Eye (tissue), 1 donor: ENCODE measurements at places on chromosomes 5 and 9.

DNA sequence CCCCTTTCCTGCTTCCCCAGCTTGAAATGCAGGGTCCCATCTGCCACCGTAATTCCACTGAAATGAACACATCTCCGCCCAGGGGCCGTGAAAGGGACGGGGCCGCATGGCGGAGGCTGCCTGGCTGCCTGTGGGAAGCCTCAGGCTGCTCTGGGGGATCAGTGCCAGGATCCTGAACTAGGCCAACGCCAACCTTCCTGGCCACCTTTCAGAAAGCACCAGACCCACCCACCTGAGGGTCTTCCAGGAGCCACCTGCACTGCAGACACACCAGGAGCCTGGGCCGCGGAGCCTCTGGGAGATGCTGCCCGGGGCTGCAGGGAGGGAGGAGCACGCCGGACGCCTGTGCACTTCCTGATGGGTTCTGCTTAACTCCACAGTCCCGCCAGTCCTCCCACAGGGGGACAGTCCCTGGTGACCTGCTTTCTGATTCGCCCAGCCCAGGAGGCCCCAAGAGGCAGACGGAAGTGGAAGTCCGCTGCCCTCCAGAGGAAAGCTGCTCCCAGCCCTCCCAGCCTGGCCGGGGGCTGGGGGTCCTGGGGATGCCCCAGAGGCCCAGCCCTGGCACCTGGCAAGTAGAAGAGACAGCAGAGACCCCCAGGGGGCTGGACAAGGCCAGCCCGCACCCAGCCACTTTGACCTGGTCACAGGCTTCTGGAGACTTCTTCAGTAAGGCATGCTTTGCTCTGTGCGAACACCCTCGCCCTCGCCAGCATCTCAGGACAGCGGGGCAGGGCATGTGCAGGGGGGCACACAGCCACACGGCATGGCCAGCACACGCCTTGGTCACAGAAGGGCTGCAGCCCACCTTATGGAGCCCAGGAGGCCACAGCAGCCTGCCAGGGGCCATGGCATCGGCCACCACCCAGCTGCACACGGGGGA, at the start of gene CARD9:
Gene CARD9, minus strand, starts transcription at position 370 of the 883 bp plus-strand sequence. CDS start 1,591 bp downstream, outside the sequence.
- peak; percentile 74 for DNase-seq

DNA sequence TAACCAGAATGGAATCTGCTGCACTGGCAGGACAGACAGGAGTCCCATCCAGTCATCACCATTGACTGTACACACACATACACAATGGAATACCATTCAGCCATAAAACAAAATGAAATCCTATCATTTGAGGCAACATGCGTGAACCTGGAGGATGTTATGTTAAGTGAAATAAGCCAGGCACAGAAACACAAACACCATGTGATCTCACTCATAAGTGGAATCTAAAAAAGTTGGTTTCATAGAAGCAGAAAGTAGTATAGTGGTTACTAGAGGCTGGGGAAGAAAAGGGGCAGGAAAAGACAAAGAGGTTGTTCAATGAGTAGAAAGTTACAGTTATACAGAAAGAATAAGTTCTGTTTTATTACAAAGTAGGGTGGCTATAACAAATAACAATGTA, 884.0 kb upstream of the ACO1 start:
- no peak for DNase-seq

DNA sequence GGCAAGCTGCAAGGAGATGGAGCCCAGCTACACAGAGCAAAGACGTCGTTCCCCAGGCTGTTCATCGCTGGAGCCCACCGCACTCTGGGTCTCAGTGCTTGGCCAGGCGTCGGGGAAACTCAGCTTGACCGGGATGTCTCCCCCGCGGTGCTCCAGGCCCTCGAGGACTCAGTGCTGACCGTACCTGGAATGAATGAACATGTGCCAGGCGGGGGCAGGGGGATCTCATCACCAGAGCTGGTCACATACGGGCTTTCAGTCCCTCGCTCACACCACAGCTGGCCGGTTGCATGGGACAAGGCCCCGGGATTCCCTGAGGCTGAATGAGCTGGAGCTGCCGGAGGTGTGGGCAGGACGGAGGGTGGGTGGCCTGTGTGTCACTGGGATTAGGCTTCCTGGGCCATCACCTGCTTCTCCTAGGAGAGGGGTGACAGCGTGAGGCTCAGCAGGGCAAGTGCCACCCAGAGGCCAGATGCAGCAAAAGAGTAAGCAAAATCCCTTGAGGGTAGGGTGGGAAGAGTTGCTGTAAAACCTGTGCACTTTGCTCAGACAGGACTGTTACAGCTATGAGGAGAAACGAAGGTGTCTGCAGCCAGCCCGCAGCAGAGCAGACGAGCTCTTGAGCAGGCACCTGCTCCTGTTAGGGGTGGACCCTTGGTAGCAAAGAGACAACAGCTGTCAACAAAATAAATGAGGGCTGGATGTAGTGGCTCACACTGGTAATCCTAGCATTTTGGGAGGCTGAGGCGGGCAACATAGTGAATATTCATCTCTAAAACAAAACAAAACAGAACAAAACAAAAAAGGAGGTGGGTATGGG, 70.7 kb upstream of the RAPGEF1 start:
- no peak for DNase-seq

GRCh38 chr5:13536933-13537332, 407.6 kb downstream of the DNAH5 start:
- DNase-seq = no peak

DNA sequence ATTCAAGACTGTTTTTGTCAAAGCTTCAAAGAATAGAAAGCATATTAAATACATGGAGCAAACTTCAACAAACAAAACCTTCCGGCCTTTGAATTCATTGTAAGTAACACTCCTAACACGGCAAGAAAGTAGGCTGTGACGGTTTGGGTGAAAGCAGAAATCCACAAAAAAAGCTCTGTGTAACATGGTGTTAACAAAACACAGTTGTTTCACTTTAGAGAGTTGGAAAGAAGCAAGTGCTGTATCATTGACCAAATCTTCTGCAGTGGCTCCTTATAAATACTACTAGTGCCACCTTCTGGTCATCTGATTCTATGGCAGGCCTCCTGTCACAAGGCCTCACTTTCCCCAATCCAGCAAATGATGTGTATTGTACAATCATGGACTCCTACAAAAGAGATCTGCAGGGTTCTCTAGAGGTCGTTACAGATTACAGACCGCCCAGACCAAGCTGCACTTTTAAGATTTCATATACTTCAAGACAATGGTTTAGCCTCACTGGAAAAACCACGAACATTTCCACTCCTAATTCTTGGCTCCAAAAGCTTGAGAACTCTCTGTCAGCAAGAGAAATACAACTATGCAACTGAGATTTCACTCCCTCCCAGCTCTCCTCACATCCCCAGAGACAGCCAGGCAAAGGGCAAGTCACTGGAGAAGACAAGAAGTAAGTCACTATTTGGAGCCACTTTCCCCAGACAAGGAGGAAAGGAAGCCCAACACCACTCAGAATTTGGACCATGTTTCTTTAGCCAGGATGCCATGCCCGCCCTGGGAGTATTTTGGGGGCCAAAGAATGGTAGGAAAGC, 196.2 kb downstream of the DTWD2 start:
- DNase-seq = peak; percentile 87

DNA sequence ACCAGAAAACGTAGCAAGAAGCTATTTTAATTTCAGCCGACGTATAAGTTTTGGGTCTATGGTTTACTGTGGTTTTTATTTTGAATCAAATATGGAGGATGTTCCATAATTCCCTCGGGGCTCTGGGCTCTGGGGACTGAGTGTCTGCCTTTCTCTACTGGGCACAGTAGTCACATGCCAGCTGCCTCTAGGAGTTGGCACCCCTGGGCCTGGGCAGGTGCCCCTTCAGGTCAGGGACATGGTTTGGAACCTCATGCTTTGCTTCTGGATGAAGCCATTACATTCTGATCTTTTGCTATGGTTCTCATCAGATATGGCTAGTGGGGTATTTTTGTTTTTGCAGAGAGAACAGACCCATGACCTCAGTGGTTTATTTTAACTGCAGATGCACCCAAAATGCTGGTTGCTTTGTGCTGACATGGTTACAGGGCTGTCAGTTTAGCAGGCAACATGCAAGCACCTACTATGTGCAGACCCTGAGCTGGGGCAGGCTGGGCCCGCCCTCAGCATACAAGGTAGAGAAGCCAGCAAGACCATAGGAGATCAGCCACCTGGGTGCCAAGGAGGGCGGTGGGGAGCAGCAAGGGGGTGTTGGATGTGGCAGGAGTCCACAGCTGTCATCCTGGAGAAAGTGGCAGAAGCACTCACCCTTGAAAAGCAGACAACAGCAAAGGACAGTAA, 54.5 kb upstream of the PSD2 start:
- peak; percentile 44 for DNase-seq

DNA sequence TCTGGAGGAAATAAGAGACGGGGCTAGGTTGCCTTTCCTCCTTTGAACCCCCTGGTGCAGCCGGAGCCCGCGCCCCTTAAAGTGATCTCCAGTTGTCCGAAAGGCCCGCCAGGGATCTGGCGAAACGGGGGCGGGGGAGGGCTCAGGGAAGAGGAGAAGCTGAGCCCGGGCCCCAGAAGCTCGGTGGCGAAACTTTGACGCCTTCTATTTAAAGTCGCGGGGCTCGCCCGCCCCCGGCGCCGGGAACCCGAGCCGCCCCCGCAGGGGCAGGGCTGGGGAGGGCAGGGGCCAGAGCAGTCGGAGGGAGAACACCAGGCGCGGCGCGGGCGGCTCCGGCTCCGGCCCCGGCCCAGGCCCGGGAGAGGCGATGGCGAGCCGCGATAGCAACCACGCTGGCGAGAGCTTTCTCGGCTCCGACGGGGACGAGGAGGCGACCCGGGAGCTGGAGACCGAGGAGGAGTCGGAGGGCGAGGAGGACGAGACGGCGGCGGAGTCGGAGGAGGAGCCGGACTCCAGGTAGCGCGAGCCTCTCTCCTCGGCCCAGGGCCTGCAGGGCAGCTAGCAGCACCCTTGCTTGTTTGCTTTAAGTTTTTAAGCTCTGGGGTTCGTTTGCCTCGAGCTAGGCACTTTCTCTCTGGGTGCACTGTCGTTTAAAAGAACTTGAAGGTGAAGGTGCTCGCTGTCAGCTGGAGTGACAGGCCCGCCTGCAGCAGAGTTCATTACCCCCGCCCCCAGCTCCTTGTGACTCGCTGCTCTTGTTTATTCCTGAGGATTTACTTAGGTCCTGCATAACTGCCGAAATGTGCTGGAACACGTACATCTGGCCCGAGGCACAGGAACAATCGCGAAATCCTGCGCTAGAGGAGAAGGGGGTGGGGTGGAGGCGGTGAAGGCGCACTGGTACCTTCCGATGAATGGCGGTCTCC, at the start of gene CMYA5:
Gene CMYA5, plus strand, starts transcription at position 296 of the 926 bp plus-strand sequence. Its CDS starts 72 bp downstream, at position 368.
- peak; percentile 71 for DNase-seq

DNA sequence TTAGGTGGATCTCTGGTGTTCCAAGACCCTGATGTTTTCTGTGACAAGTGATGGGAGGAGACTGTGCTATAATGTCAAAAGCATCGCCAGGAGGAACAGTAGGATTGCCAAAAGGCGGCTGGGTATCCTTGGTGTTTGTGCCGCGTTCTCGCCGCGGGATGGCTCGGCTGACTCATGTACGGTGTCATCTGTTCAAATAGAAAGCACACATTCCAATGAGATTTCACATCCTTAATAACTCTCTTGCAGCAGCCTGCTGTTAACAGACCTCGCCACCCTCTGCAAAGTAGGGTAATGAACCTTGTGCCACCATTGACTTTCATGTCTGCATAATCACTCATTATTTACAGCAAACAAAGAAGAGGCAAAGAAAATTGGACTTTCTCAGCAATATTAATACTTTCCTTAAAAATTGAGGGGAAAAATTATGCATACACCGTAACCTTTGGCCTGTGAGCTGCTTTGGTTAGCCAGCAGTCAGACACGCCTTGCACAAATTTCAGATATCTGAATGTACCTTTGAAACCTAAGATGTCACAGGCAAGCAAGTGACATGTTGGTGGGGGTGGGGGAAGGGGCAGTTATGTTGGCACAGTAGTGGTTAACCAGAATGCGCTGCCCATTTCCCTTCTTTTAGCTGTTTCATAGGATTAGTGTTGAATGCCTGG, 289.4 kb downstream of the EFNA5 start:
- DNase-seq = no peak

DNA sequence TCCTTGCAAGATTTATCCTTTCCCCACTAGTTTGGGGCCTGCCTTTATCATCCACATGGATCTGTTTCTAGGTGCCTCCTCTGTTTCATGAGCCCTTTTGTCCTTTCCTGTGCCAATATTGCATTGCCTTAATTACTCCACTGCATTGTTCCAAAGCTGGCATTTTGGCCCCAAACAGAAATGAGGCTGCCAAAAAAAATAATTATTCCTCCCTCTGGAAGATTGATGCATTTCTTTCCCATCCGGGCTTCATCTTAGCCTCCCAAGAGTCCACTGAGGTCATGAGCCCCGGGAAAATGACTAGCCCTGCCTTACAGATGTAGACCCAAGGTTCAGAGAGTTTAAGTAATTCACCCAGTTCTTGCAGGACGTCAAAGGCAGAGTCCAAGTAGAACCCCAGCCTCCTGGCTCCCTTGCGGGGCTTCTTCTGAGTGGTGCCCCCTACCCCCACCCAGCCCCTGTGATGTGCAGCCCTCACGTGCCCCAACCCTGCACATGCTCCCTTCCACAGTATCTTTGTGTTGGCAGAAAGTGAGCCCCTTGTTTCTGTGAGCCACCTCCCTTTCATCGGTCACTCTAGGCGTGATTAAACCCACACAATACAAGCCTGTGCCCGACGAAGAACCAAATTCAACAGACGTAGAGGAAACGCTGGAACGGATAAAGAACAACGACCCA, 62.1 kb downstream of the TMOD1 start:
- no peak for DNase-seq

GRCh38 chr9:14345354-14346230, 31.7 kb upstream of the NFIB start:
- DNase-seq = peak; percentile 71

DNA sequence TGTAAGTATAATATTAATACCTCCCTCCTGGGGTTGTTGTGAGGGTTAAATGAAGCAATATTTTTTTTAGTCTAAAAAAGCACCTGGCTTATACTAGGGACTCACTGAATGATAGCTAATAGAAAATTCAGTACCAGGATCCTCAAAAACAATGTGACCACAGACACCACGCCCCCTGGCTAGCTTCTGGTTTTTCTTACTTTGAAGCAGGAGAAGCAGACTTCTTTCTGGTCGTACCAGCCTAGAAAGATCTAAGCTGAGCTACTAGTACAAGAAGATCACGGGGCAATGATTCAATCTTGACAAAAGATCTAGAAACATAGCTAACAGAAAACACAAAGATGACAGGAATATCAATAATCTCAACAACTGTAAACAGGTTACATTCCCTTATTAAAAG, 218.5 kb upstream of the SLC30A5 start:
- DNase-seq = no peak

DNA sequence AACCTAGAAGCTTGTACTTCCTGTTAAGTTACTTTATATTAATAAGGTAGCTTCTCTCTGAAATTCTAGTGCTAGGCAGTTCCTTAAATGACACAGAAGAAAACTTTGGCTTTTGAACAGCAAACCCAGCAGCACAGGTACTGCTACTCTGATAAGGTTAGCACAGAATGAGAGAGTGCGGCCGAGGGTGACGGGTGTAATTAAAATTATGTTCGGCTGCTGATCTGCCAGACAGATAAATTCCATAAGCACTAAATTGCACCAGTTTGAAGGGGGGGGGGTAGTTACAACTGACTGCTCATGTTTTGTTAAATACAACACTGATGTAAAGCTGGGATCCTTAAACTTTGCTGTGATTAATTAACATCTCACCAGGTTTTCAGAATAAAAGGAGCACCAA, 475.1 kb downstream of the SPOCK1 start:
- no peak for DNase-seq
